Pancreas (tissue), 10 donors: ENCODE measurements at places on chromosomes 2 and 18. TPM values are rescaled to one million over a fixed set of nuclear protein-coding genes. Genes with fewer than 3 reads are reported as not detected.
A peak's percentile ranks its signal among the peaks of the same experiment; 100 is the strongest.

The FKBP7 gene
- total RNA-seq, result 2.3 TPM

The DTYMK gene
- 3.7 TPM for total RNA-seq

The CD8B gene
- total RNA-seq, result 0.72 TPM

The CSRNP3 gene
- total RNA-seq, result 3.4 TPM

The AQP12B gene
- 54.2 TPM for total RNA-seq

The ANKRD62 gene
- 5.2 TPM for total RNA-seq

DNA sequence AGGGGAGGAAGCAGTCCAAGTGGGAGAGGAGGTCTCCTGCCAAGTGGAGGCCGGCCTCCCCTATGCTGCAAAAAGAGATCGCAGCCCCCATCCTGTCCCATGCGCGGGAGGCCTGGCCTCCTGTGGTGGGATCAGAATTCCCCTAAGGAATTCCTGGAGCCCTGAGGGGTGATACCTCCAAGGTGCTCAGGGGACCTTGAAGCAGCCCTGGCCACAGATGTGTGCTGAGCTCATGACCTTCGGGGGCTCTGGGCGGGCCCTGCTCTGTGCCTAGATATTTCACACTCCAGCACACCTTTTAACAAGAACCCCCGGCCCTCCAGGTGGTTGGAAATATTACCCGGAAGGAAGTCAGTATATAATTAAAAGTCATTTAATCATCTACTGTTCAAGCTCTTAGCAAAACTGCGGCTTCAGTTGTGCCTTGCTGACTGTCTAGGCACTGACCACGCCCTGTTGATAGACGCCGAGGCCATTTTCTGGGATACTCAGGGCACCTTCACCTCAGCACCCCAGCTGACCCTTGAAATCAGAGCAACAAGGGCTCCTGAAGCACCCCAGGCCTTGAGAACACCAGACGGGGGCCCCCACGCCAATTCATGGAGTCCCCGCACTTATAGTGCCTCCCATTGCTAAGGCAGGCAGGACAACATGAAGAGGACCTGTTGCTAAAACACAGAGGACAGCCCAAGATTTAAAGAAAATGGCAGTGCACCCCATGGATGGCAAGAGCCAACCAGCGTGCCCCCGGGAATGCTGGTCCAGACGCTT, 119.1 kb downstream of the NDUFA10 start:
- H3K4me3 ChIP-seq, result no peak overlapping the region
- no peaks in the 10 kb centered on the region for H3K4me1 ChIP-seq
- H3K27me3 ChIP-seq, result no peaks in the 10 kb centered on the region
- no peak overlapping the region for H3K27ac ChIP-seq

DNA sequence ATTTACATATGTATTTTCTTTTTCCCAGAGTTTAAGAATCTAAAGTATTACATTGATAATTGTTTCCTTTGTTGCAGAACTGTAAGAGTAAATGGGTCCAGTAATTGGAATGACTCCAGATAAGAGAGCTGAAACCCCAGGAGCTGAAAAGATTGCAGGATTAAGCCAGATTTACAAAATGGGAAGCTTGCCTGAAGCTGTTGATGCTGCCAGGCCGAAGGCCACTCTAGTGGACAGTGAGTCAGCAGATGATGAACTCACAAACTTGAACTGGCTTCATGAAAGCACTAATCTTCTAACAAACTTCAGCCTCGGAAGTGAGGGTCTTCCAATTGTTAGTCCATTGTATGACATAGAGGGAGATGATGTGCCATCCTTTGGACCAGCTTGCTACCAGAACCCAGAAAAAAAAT, 183.8 kb upstream of the STON1 start:
- H3K4me1 ChIP-seq, result peaks cover 5% of the 10 kb centered on the region
- H3K4me3 ChIP-seq, result no peak overlapping the region
- H3K27me3 ChIP-seq, result no peaks in the 10 kb centered on the region
- no peak for DNase-seq
- no peaks in the 10 kb centered on the region for H3K36me3 ChIP-seq

- no peaks in the 10 kb centered on the region for H3K36me3 ChIP-seq
- H3K4me3 ChIP-seq, result no peak overlapping the region
- H3K27me3 ChIP-seq, result no peaks in the 10 kb centered on the region
- no peak for DNase-seq
These were observed 764.3 kb downstream of the METTL4 start for GRCh38 chr18:1806884-1807615.

GRCh38 chr2:71492112-71492511, 38.8 kb downstream of the DYSF start:
- DNase-seq, result no peak
- H3K27me3 ChIP-seq, result no peaks in the 10 kb centered on the region
- H3K36me3 ChIP-seq, result no peaks in the 10 kb centered on the region
- no peaks in the 10 kb centered on the region for H3K4me1 ChIP-seq

DNA sequence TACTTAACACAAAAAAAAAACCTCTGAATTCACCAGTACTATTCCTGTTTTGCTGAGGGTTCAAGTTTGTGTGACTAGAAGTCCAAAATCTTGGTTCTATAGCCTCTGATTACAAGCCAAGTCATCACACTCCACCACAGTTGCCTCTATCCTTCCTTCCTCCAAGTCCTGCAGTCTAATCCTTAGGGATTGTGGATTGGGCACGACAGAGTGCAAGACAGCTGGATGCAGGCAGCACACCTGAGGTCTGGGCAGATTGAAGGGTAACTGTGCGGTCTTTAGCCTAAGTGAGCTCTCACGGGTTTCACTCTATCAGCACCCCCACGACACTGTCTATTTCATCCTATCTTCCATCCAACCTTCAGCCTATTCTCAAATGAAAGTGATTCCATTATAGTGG, 299.4 kb upstream of the ID2 start:
- H3K27ac ChIP-seq, result no peak overlapping the region
- DNase-seq, result no peak
- no peaks in the 10 kb centered on the region for H3K36me3 ChIP-seq

- H3K4me1 ChIP-seq, result peaks cover 3% of the 10 kb centered on the region
- H3K36me3 ChIP-seq, result no peaks in the 10 kb centered on the region
- H3K27ac ChIP-seq, result peak overlapping the region; percentile 76
- peak overlapping the region; percentile 62 for H3K4me3 ChIP-seq
- DNase-seq, result no peak
These were observed 564 bp downstream of the GCC2 start for GRCh38 chr2:108449410-108450130.

- no peak for DNase-seq
- H3K4me3 ChIP-seq, result no peak overlapping the region
- H3K27me3 ChIP-seq, result no peaks in the 10 kb centered on the region
These were observed 2.9 kb upstream of the LNPK start for GRCh38 chr2:176004934-176005333.

- H3K4me3 ChIP-seq, result no peak overlapping the region
- no peaks in the 10 kb centered on the region for H3K27me3 ChIP-seq
- no peaks in the 10 kb centered on the region for H3K4me1 ChIP-seq
- H3K36me3 ChIP-seq, result no peaks in the 10 kb centered on the region
- DNase-seq, result no peak
- no peak overlapping the region for H3K27ac ChIP-seq
These were observed 9.1 kb downstream of the MSTN start for GRCh38 chr2:190053426-190053825.

DNA sequence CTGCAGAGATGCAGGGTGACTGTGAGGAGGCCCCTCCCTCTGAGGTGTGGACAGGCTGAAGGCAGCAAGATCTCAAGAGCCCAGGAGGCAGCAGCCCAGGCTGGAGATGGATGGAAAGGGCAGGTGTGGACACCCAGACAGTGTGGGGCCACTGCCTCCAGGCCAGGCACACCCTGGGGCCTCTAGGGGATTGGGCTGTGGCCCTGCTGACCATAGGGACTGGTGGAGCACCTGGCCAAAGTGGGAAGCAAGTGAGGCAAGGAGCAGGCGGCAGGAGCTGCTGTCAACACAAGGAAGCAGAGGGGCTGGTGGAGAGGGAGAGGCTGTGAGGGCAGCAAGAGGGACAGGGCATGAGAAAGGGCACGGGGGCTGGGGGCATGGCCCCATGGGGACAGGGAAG, 10.8 kb downstream of the SNED1 start:
- H3K27me3 ChIP-seq, result no peaks in the 10 kb centered on the region
- no peaks in the 10 kb centered on the region for H3K4me1 ChIP-seq
- no peak overlapping the region for H3K4me3 ChIP-seq
- DNase-seq, result peak; percentile 12
- peak overlapping the region; percentile 74 for H3K27ac ChIP-seq

- no peaks in the 10 kb centered on the region for H3K27me3 ChIP-seq
- no peaks in the 10 kb centered on the region for H3K36me3 ChIP-seq
- DNase-seq, result no peak
- H3K4me3 ChIP-seq, result no peak overlapping the region
These were observed 46.5 kb upstream of the SULT1C3 start for GRCh38 chr2:108193251-108193650.

DNA sequence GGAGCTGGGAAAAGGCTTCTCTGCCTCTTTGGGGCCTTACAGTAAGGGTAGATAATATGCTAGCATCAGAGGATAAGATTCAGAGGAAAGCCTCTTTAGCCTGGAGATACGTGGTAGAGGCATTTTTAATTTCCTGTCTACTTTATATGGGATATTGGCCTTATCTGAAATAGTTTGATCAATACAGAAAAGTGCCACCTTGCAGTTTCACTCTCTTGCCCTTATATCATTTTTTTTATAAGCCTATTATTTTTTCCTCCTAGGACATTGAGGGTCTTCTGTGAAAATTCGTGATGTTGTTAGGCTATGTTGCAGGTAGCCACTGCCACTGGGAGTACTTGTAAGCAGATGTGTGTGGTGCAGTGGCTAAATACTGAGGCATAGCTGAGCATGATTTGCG, 40.1 kb upstream of the TOGARAM2 start:
- no peak for DNase-seq
- no peak overlapping the region for H3K4me3 ChIP-seq
- H3K36me3 ChIP-seq, result peaks cover 55% of the 10 kb centered on the region

- no peak for DNase-seq
- H3K4me3 ChIP-seq, result no peak overlapping the region
- no peaks in the 10 kb centered on the region for H3K36me3 ChIP-seq
These were observed 313.1 kb upstream of the SYT4 start for GRCh38 chr18:43590182-43590903.

DNA sequence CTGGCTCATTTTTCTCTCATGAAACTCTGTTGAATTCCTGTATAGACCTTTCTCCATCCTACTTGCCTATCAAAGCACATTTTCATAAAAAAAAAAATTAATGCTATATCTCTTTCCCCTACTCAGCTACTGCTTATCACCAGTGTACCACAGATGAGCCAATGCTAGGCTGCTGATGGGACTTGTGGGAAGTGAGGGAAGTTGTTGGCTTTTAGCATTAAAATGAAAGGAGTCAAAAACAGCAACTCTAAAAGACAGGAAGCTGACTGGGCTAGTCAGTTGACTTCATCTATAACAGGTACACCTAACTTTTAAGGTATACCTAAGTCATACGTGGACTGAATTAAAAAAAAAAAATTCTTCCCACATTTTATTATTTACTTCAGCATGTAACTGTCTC, 102.1 kb downstream of the FAM117B start:
- no peaks in the 10 kb centered on the region for H3K4me1 ChIP-seq
- H3K27me3 ChIP-seq, result no peaks in the 10 kb centered on the region
- no peak overlapping the region for H3K4me3 ChIP-seq
- no peak overlapping the region for H3K27ac ChIP-seq
- no peak for DNase-seq
- H3K36me3 ChIP-seq, result no peaks in the 10 kb centered on the region

GRCh38 chr18:36025025-36025424, 42.3 kb downstream of the RPRD1A start:
- H3K4me3 ChIP-seq, result no peak overlapping the region
- DNase-seq, result no peak
- no peaks in the 10 kb centered on the region for H3K27me3 ChIP-seq

GRCh38 chr18:59802031-59802430, 97.8 kb upstream of the PMAIP1 start:
- H3K36me3 ChIP-seq, result no peaks in the 10 kb centered on the region
- H3K4me1 ChIP-seq, result no peaks in the 10 kb centered on the region
- DNase-seq, result no peak
- no peak overlapping the region for H3K4me3 ChIP-seq
- no peak overlapping the region for H3K27ac ChIP-seq
- no peaks in the 10 kb centered on the region for H3K27me3 ChIP-seq

DNA sequence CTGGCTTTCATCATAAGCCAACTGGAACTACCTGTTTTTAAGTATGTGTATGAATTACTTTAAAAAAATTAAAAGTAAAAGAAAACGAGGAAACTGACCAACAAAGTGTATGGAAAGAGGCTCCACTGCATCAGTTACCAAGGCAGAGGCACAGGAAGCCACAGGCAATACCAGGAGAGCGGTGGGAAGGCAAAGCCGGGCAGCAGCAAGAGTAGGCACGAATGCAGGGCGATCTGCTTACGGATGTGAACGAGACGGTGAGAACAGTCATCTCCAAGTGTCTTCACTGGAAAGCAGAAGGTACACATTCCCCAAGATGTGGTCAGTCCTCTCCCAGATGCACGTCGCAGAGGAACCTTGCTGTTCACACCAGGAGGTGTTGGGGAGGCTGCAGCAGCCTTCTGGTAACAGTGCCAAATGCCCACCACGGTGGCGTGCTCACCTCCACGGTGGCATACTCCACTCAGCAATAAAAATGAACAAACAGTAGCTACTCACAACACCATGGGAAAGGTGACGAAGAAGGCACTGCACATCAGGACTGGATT, 43.1 kb downstream of the HS6ST1 start:
- no peaks in the 10 kb centered on the region for H3K4me1 ChIP-seq
- no peak overlapping the region for H3K27ac ChIP-seq
- peaks cover 4% of the 10 kb centered on the region for H3K36me3 ChIP-seq
- H3K27me3 ChIP-seq, result no peaks in the 10 kb centered on the region

DNA sequence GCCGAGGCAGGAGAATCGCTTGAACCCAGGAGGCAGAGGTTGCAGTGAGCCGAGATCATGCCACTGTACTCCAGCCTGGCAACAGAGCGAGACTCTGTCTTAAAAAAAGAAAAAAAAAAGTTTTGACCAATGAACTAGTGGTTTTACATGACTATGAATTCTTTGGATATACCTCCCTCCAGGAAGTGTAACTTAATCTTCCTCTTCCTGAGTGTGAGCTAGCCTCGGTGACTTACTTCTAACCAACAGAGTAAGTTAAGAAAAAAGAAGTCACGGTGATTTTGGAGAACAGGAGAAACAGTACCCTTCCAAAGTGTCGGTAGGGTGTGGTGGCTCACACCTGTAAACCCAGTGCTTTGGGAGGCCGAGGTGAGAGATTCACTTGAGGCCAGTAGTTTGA, 7.1 kb downstream of the TIA1 start:
- no peak overlapping the region for H3K4me3 ChIP-seq
- no peak overlapping the region for H3K27ac ChIP-seq
- H3K36me3 ChIP-seq, result no peaks in the 10 kb centered on the region
- no peaks in the 10 kb centered on the region for H3K27me3 ChIP-seq

DNA sequence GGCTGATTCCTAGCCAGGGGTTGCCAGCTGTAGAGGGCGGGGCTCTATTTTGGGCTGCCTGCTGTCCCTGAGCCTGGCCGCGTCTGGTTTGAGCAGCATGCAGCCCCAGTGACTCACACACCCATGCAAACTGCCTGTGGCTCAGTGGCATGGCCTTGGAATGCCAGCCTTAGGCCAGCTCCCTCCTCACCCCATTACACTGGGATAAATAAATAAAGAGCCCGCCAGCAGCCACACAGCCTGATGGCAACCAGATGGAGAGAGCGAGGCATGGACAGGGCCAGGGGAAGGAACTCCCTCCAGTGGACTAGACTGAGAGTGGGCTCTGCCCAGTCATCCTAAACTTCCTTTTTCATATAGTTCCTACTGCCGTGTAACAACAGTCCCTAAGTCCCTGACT, 18.3 kb downstream of the NHEJ1 start:
- H3K27me3 ChIP-seq, result no peaks in the 10 kb centered on the region
- no peak for DNase-seq
- H3K4me1 ChIP-seq, result no peaks in the 10 kb centered on the region
- H3K27ac ChIP-seq, result no peak overlapping the region
- H3K4me3 ChIP-seq, result no peak overlapping the region
- peaks cover 2% of the 10 kb centered on the region for H3K36me3 ChIP-seq
